ENCODE measurements at places on chromosomes 2 and 18.

- DNase-seq, result no peak
Observed at GRCh38 chr2:209600341-209601171, 171.1 kb upstream of the UNC80 start.

- no peak for DNase-seq
Observed at GRCh38 chr2:88197732-88198131, 27.6 kb downstream of the THNSL2 start.

GRCh38 chr2:8259106-8259840 is 422.6 kb upstream of the ID2 start:
- DNase-seq, result no peak

DNA sequence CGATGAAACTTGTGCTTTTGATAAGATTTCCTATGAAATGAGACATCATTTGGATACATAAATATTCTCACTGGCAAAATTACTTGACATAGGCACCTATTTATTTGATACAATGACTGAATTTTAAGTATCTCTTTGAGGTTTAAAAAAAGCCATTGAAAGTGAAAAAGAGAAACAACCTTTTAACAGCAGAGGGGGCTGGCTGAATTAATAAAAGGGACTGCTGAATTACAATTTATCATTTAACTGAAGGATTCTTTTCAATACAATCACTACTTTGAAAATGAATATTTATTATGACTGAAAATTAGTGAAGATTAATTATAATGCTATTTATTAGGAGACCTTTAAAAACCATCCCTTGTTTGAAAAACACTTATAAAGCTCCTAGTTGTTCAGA is 335.3 kb downstream of the DLGAP1 start:
- DNase-seq, result no peak

DNA sequence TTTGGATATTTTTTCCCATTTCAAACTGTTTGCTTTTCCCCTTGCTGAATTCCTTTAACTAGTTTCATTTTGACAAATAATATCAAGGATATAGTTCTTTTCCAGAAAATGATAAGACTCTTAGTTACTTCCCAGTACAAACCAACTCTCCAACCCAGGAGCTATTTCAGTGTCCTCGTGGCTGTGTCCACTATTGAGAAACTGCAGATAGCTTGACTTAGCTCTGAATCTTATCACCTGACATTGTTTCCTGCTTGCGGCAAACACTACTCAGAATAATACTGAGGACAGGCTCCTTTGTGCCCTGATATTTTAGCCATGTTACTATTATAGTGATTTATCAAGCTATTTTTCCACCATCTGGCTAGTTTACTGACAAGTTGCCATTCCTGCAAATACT is 74.6 kb downstream of the KLF7 start:
- no peak for DNase-seq
